CD14-positive monocyte (primary cell): ENCODE measurements at places on chromosomes 7 and 10.

GRCh38 chr7:146768957-146769356, 652.4 kb downstream of the CNTNAP2 start:
- no peaks in the 10 kb centered on the region for H3K36me3 ChIP-seq
- no peak overlapping the region for H3K4me3 ChIP-seq
- DNase-seq = no peak

GRCh38 chr7:155489862-155490696, 32.1 kb downstream of the EN2 start:
- no peaks in the 10 kb centered on the region for H3K27me3 ChIP-seq
- H3K36me3 ChIP-seq = no peaks in the 10 kb centered on the region
- H3K4me3 ChIP-seq = peak overlapping the region; percentile 35
- H3K4me1 ChIP-seq = peaks cover 21% of the 10 kb centered on the region
- no peak overlapping the region for H3K27ac ChIP-seq

DNA sequence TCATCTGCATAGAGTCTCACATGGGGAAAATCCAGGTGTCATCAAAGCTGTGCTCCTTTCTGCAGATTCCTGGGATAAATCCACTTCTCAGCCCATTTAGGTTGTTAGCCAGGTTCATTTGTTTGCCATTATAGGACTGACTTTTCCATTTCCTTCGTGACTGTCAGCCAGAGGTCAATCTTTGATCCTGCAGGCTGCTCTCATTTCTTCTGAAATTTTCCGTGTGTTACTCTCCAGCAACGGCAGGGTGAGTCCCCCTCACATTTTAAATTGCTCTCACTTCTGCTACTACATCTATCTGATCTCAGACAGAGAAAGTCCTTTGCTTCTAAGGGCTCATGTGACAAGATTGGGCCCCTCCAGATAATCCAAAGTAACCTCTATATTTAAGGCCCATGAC, 150.7 kb upstream of the BET1 start:
- H3K4me3 ChIP-seq = no peak overlapping the region
- no peak for DNase-seq
- no peaks in the 10 kb centered on the region for H3K27me3 ChIP-seq
- no peaks in the 10 kb centered on the region for H3K36me3 ChIP-seq
- H3K4me1 ChIP-seq = no peaks in the 10 kb centered on the region
- H3K27ac ChIP-seq = no peak overlapping the region

GRCh38 chr7:95601316-95601715, 5.0 kb upstream of the PDK4 start:
- H3K36me3 ChIP-seq = no peaks in the 10 kb centered on the region
- no peaks in the 10 kb centered on the region for H3K27me3 ChIP-seq
- no peak for DNase-seq
- H3K27ac ChIP-seq = no peak overlapping the region
- no peak overlapping the region for H3K4me3 ChIP-seq

GRCh38 chr10:101778781-101779543, 3.0 kb upstream of the FGF8 start:
- no peaks in the 10 kb centered on the region for H3K36me3 ChIP-seq
- peak; percentile 12 for DNase-seq
- peaks cover 50% of the 10 kb centered on the region for H3K27me3 ChIP-seq
- no peak overlapping the region for H3K27ac ChIP-seq

GRCh38 chr10:100570506-100570905, 34.8 kb downstream of the HIF1AN start:
- no peak for DNase-seq
- H3K4me3 ChIP-seq = no peak overlapping the region
- H3K27ac ChIP-seq = no peak overlapping the region

- H3K4me3 ChIP-seq = no peak overlapping the region
- no peaks in the 10 kb centered on the region for H3K36me3 ChIP-seq
- peaks cover 54% of the 10 kb centered on the region for H3K27me3 ChIP-seq
- H3K27ac ChIP-seq = no peak overlapping the region
- no peaks in the 10 kb centered on the region for H3K4me1 ChIP-seq
Observed at GRCh38 chr10:123970927-123971286, 79.3 kb upstream of the CPXM2 start.

GRCh38 chr10:90905925-90906324, 15.0 kb downstream of the ANKRD1 start:
- H3K27ac ChIP-seq = no peak overlapping the region
- no peak overlapping the region for H3K4me3 ChIP-seq
- no peaks in the 10 kb centered on the region for H3K4me1 ChIP-seq
- no peaks in the 10 kb centered on the region for H3K27me3 ChIP-seq

DNA sequence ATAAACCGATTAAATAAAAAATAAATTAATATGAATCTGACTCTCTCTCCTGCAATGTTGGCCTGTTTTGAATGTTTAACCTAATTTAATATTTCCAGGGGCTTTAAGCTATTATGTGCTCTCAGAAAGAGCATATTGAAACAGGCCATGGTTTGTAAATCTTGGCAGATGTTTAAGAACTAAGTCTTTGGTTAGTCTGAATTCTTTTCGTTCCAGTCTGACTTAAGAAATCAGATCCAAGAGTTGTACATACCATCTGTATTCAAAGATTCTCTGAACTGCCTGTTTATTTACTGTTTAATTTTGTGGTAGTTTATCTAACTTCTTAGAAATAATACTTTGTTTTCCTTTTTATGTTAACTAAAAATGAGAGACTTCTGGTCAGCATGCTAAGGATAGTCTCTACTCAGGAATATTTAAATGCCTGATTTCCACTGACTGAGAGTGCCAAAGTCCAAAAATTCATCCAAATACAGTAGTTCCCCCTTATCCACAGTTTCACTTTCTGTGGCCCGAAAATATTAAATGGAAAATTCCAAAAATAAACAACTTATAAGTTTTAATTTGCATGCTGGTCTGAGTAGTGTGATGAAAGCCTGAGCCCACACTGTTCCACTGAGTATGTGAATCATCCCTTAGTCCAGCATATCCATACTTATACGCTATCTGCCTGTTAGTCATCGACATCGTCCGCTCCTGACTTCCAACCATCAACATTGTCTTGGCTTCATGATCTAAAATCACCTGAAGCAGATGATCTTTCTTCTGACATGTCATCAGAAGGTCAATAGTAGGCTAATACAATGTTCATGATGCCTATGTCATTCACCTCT, 238.1 kb upstream of the CSTF2T start:
- no peak overlapping the region for H3K27ac ChIP-seq
- no peak overlapping the region for H3K4me3 ChIP-seq
- no peak for DNase-seq
- H3K4me1 ChIP-seq = no peaks in the 10 kb centered on the region
- H3K27me3 ChIP-seq = no peaks in the 10 kb centered on the region

DNA sequence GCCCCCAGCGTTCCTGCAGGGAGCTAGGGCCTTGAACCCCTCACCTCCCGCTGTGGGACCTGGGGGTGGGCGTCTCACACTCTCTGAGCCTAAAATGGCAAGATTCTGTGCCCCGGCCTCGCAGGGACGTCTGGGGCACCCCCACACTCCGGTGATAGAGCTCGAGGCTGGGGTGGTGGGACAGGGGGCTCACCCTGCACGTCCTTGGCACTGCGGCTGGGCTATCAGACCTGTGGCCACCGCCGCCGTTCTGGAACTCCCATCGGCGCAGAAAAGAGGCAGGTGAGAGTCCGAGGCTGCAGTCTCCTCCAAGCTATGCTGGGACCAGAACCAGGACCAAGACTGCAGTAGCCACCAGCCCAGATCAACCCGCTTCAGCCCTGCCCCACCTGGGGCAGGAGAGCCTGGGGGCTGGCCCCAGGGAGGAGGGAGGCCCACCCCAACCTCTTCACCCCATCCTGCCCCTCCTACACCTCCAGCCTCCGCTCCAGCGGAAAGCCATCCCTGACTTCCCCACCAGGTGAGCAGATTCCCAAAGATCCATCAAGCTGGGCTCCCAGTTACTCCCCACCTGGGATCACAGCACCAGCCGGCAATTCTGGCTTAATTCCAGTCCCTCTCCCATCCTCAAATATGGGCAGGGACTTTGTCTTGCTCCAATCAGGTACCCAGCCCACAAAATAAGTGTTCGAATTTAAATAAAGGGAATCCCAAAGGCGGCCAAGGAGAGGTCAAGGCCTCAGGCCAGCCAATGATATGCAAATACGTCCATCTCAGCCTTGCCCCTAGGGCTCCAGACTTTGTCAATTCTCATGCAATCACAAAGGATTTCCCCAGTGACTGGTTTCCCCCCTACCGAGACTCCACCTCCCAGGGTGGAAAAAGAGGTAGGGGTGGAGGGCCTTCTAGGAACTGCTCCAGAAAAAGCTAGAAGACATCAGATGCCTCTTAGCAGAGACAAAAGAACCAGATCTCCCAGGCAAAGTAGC, 16.4 kb downstream of the TNRC18 start:
- H3K4me3 ChIP-seq = no peak overlapping the region
- peaks cover 9% of the 10 kb centered on the region for H3K36me3 ChIP-seq
- no peak for DNase-seq

DNA sequence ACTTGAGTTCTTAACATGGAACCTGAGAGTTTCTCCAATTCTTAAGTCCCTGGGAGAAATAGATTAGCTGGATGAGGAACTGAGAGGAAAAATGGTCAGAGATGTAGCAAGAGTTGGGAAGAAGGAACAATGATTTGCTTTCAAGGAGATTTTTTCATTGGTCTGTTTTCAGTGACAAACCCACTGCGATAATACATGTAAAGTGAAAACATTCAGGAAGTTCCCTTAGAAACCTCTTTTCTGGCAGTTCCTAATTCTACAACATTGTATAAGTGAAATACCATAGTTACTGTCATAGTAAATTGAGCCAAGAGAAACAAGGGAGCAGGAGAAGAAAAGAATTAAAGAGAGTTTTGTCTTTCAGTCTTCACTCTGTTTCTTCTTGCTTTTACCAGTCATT, 12.1 kb upstream of the MAGI2 start:
- no peaks in the 10 kb centered on the region for H3K27me3 ChIP-seq
- H3K27ac ChIP-seq = no peak overlapping the region
- H3K4me3 ChIP-seq = no peak overlapping the region
- H3K4me1 ChIP-seq = no peaks in the 10 kb centered on the region
- no peaks in the 10 kb centered on the region for H3K36me3 ChIP-seq

DNA sequence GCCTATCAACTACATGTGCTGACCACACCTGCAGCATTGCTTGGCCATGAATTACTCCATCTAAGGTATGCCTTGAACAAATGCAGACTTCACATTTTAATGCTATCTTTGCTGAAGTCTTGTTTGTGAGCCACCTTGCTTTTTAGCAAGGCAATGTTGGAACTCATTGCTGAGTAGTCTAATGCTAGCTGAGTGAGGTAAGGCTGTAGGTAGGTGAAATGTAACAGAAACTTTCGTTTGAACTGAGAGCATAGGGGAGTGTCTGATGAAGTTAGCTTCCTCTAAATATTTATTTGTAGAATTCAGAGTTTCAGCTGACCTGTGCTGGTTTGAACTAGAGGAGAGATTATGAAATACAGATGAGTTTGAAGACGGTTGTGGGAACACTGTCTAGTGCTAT, 238.5 kb downstream of the SEMA3A start:
- no peaks in the 10 kb centered on the region for H3K36me3 ChIP-seq
- DNase-seq = no peak
- H3K4me3 ChIP-seq = no peak overlapping the region
- H3K27me3 ChIP-seq = no peaks in the 10 kb centered on the region
- no peak overlapping the region for H3K27ac ChIP-seq
- no peaks in the 10 kb centered on the region for H3K4me1 ChIP-seq

DNA sequence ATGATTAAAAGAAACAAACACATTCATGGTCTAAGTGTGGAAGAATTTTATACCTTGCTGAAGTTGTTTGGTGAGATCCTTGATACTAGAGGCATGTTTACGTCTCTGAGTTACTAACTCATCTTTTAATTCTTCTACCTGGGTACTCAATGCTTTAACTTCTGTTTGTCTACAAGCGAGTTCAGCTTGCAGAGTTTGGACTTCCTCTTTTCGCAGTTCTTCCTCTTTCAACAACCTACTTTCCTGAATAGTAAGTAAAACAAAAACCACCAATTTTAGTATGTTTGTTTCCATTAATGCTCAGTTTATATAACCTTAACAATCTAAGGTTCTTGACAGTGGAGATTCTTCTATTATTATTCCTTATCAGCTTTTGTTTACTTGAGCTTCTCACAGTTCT, 42.9 kb downstream of the CCDC186 start:
- DNase-seq = peak; percentile 66
- no peak overlapping the region for H3K27ac ChIP-seq
- H3K27me3 ChIP-seq = no peaks in the 10 kb centered on the region
- H3K4me3 ChIP-seq = no peak overlapping the region

GRCh38 chr7:75866489-75867389, 12.1 kb upstream of the RHBDD2 start:
- H3K4me3 ChIP-seq = no peak overlapping the region
- H3K27me3 ChIP-seq = no peaks in the 10 kb centered on the region
- H3K4me1 ChIP-seq = peaks cover 29% of the 10 kb centered on the region
- no peaks in the 10 kb centered on the region for H3K36me3 ChIP-seq
- DNase-seq = peak; percentile 79

- no peaks in the 10 kb centered on the region for H3K27me3 ChIP-seq
- DNase-seq = no peak
- no peak overlapping the region for H3K4me3 ChIP-seq
- no peaks in the 10 kb centered on the region for H3K4me1 ChIP-seq
Observed at GRCh38 chr7:128318691-128319090, 25.0 kb downstream of the RBM28 start.

DNA sequence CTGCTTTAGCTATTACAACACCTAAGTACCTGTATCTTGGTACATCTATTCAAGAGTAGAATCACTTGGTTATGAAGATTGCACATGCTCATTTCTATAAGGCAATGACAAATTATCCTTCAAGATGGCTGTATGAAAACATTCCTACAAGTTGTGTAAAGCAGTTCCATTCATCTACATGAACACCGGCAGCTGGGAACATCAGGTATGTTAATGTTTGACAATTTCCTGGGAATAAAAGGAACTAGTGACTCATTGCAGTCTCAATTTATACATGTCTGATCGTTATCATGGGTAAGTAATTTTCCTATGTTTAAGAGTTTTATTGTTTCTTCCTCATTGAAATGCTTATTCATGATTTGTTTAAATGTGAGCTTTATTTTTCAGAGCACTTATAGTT, 203.2 kb upstream of the SEMA3E start:
- no peak overlapping the region for H3K27ac ChIP-seq
- no peaks in the 10 kb centered on the region for H3K27me3 ChIP-seq
- no peak for DNase-seq
- no peaks in the 10 kb centered on the region for H3K4me1 ChIP-seq

- H3K4me1 ChIP-seq = no peaks in the 10 kb centered on the region
- H3K4me3 ChIP-seq = no peak overlapping the region
- no peaks in the 10 kb centered on the region for H3K27me3 ChIP-seq
- H3K27ac ChIP-seq = no peak overlapping the region
- no peaks in the 10 kb centered on the region for H3K36me3 ChIP-seq
Observed at GRCh38 chr10:78455236-78455635, 421.6 kb downstream of the RPS24 start.

DNA sequence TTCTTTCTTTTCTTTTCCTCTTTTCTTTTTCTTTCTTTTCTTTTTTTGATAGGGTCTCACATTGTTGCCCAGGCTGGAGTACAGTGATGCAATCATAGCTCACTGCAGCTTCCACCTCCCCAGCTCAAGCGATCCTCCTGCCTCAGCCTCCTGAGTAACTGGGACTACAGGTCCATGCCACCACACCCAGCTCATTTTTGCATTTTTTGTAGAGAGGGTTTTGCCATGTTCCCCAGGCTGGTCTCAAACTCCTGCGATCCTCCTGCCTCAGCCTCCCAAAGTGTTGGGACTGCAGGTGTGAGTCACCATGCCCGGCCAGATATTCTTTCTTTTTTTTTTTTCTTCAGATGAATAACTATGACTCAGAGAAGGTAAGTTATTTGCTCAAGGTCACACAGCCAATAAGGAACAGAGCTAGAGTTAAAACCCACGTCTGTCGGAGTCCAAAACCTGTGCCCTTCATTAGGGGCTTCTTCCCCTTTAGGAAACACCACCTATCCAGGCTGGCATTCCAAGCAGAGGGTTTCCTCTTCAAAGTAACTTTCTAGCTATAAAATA, 28.1 kb upstream of the DNMBP start:
- no peak overlapping the region for H3K4me3 ChIP-seq
- H3K27me3 ChIP-seq = no peaks in the 10 kb centered on the region
- H3K36me3 ChIP-seq = no peaks in the 10 kb centered on the region
- H3K27ac ChIP-seq = no peak overlapping the region
- no peak for DNase-seq
